ENCODE measurements at places on chromosomes 4 and X.

GRCh38 chr4:41487868-41488440 lies 50.0 kb upstream of the LIMCH1 start:
- no peak overlapping the region for H3K4me3 ChIP-seq
- no peaks in the 10 kb centered on the region for H3K4me1 ChIP-seq
- H3K27ac ChIP-seq = no peak overlapping the region
- no peak for DNase-seq
- H3K36me3 ChIP-seq = no peaks in the 10 kb centered on the region
- H3K27me3 ChIP-seq = no peaks in the 10 kb centered on the region

- H3K27ac ChIP-seq = no peak overlapping the region
- no peak overlapping the region for H3K4me3 ChIP-seq
- no peaks in the 10 kb centered on the region for H3K27me3 ChIP-seq
- no peak for DNase-seq
- H3K4me1 ChIP-seq = no peaks in the 10 kb centered on the region
Measured at GRCh38 chrX:115378471-115378870, 89.0 kb downstream of the LUZP4 start.

DNA sequence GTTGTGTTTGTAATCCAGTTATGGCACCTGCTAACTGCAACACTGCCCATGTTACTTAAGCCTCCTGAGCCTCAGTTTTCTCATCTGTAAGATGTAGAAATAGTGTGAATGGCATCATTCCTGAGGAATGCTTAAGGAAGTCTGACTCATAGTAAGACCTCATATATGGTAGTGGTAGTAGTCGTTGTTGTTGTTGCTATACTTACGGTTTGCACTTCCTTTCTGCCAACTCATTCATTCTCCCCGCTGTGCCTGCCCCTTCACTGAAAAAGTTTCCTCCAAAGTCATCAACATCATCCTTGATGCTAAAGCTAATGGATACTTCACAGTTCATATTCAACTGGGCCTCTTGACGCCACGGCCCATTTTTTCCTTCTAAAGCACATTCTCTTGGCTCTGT lies 54.2 kb upstream of the SPANXN3 start:
- H3K4me1 ChIP-seq = no peaks in the 10 kb centered on the region
- no peak for DNase-seq
- H3K27ac ChIP-seq = no peak overlapping the region
- H3K4me3 ChIP-seq = no peak overlapping the region
- no peaks in the 10 kb centered on the region for H3K36me3 ChIP-seq
- H3K27me3 ChIP-seq = no peaks in the 10 kb centered on the region

- peaks cover 2% of the 10 kb centered on the region for H3K4me1 ChIP-seq
- no peaks in the 10 kb centered on the region for H3K27me3 ChIP-seq
- peaks cover 14% of the 10 kb centered on the region for H3K36me3 ChIP-seq
Measured at GRCh38 chr4:168440442-168441264, 39.6 kb downstream of the DDX60L start.

GRCh38 chr4:10094841-10095240 lies 21.8 kb downstream of the WDR1 start:
- H3K27ac ChIP-seq = no peak overlapping the region
- peaks cover 73% of the 10 kb centered on the region for H3K4me1 ChIP-seq
- H3K27me3 ChIP-seq = no peaks in the 10 kb centered on the region

DNA sequence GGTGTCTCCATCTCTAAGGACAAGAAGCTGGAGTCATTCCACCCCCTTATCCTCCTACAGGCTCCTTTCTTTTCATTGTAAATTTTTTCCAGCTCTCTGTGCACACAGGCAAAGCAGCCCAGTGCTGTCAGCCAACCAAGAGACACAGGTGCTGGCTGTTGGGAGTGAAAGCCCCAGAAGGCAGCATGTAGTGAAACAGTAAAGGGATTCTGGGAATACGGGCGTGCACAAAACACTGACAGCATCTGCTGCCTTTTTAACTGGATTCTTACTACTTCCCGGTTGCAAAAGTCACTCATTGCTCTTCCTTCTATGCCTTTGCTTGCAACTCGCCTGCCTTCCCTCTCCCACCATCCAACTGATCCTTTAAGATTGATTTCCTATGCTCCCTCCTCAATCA lies 208.6 kb upstream of the PRPS2 start:
- no peak overlapping the region for H3K27ac ChIP-seq
- no peaks in the 10 kb centered on the region for H3K4me1 ChIP-seq
- no peaks in the 10 kb centered on the region for H3K36me3 ChIP-seq
- no peak for DNase-seq

GRCh38 chr4:122156819-122157218 lies 4.7 kb downstream of the BLTP1 start:
- peak overlapping the region; percentile 40 for H3K27ac ChIP-seq
- no peaks in the 10 kb centered on the region for H3K27me3 ChIP-seq
- DNase-seq = peak; percentile 9
- H3K36me3 ChIP-seq = peaks cover 33% of the 10 kb centered on the region

Measured in T-helper 2 cell treated with Interferon-gamma antibody and Interleukin-4, amounts not matched to agents 5 μg/mL and 100 μg/mL, for 36 hours (primary cell).